IPS DF 6.9 (cell line): ENCODE measurements at places on chromosomes 2 and 18.

DNA sequence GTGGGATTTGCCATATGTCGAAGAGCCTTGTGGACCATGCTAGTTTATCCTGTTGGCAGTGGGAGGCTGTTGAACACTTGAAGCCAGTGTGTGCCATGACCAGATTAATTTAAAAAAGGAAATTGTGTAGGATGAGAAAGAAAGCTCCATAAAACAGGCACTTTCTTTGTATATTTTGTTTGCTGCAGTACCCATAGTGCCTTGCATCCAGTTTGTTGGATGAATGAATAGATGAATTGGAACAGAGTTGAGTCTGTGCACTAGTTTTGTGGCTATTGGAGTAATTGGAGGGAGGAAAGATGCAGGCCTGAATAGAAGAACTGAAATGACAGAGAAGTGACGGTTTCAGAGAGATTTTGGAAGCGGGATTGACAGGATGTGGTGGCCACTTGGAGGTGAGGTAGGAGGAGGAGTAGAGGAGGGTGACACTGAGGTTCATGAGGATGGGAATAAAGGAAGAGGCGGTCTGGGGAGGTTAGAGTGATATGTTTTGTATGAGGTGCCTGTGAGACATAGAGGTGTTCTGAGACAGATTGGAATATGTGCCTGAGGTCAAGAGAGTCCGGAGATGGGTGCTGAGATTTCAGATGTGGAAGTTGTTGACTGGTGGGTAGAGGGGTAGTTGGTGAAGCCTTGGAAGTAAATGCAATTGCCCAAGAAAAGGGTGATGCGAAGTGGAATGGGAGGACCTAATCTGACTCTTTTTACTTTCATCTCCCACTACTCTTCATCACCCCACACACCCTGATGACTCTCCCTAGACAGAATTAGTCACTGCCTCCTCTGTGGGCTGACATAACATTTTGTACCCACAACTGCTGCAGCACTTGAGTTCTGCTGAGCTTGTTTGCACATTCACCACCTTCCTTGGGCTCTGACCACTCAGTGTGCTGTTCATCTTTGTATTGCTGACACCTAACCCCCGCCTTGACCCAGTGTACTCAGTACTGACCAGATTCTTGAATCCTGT lies 5.1 kb downstream of the DGUOK start:
- DNase-seq, result no peak

DNA sequence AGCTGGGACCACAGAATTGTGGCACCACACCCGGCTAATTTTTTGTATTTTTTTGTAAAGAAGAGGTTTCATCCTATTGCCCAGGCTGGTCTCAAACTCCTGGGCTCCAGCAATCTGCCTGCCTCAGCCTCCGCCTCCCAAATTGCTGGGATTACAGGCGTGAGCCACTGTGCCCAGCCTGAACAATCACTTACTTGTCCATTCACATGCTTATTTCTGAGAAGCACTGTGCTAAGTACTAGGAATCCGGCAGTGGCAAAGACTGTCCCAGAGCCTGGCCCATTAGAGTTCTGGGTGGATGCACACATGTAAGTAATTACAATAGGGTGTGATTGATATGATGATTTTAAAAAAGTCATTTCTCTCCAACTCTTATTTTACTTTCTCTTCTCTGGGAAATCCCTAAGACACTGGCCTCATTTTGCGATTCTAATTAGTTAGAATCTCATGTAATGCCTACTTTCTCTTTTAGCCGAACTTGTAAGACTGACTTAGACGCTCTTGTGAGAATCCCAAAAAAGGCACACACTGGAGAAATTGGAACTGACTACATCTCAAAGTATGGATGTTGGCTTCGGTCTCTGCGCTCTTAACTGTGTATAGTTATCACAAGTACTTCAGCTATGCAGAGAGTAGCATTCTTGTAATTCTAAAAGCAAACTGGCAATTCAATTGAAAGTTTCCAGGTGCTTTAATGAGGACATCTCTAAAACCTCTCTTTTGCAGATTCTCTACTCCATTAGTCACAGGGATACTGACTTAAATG lies 567.7 kb downstream of the DCC start:
- no peak for DNase-seq

DNA sequence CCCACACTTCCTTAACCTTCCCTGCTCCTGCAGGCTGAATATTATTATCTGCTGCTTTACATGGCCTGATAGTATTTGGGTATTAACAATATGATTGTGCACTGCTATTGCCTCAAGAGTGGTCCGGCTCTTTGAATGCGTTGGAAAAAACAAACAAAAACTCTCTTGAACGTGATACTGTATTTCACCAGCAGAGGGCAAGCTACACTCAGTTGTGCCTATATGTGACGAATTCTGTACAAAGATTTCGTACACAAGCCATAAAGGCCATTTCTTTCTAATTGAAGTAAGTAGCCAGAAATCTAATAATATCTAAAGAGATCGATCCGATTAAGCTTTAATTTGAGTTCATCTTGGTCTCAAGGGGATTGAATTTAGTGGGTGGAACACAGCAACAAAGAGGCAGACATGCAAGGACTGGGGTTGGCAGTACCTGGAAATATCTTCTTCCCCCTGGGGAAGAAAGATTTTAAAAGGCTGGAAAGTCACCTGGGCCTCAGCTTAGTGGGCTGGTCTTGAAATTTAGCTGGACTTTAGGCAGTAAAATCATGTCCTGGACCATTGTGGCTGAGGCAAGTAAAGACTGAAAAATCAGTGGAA lies 49.3 kb upstream of the RAB6D start:
- DNase-seq, result no peak

GRCh38 chr2:112690853-112691401 lies 29.9 kb upstream of the NT5DC4 start:
- DNase-seq, result peak; percentile 25

GRCh38 chr2:207926133-207926988 lies 99.0 kb downstream of the PLEKHM3 start:
- DNase-seq, result no peak

DNA sequence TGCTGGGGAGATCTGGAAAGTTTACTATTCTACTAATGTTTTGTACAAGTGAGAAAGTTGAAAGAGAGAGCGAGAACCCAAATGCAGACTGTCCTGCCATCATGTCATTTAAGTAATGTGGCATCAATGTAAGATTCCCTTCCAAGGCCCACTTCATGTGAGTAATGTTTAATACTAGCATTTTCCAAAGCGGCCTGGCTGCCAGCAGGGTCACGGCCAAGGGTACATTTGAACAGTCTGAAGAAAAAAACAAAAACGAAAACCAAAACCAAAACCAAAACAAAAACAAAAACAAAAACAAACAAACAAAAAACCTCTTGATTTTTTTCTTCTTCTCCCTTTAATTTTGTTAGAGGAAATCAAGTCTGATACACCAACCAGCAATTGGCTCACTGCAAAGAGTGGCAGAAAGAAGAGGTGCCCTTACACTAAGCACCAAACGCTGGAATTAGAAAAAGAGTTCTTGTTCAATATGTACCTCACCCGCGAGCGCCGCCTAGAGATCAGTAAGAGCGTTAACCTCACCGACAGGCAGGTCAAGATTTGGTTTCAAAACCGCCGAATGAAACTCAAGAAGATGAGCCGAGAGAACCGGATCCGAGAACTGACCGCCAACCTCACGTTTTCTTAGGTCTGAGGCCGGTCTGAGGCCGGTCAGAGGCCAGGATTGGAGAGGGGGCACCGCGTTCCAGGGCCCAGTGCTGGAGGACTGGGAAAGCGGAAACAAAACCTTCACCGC lies 2.2 kb downstream of the HOXD10 start:
- no peak for DNase-seq

DNA sequence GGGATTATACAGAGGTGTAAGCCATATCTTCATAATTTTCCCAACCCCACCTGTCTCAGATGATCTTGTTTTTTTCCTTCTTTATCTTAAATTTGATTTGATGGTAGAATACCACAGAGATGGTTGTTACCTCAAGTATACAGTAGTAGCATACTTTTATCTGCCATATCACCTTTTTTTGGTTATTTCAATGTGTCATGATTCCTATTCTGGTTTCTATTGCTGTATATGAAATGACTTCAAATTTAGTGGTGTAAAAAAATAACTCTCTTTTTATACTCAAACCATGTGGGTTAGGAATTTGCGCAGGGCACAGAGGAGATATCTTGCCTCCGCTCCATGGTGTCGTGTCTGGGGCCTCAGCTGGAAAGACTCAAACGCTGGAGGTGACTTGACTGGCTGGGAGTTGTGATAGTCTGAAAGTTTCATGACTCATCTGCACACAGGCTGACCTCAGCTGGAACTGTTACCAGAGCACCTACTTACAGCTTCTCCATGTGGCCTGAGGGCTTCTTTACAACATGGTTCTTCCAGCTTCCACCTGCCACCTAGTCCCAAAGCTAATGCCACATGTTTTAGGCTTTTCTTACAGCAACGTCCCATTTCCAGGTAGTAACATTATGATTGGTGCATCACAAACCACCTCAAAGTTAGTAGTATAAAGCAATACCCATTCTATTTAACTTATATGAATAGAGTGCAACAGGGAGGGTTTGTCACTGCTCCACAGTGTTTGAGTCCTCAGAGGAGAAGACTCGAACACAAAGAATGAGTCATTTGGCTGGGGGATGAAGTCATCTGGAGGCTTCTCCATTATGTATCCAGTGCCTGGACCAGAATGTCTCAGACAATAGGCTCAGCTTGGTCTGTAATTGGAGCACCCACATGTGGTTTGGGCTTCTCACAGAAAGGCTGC lies 82.3 kb upstream of the XPO1 start:
- DNase-seq, result no peak

- no peak for DNase-seq
These were observed 77.7 kb downstream of the TRIM43 start for GRCh38 chr2:95669441-95669991.

GRCh38 chr18:37412333-37412732 lies 153.3 kb downstream of the CELF4 start:
- DNase-seq, result no peak

- no peak for DNase-seq
These were observed 83.5 kb upstream of the CCDC195 start for GRCh38 chr2:224799691-224800090.

DNA sequence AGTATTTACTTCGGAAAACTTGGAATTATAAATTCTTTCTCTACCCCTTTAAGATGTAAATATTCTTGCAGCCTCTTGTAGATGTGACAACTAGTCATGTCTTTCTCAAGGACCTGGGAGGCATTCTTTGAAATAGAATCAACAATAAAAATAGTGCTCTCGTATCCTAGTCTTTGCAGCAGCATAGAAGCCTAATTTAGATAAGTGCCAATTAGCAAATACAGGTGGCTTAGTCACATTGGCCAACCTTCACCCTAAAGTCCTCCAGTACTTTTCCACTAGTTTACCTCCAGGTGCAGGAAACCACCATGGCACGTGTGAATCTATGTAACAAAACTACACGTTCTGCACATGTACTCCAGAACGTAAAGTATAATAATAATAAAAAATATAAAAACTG lies 3.5 kb upstream of the ZSWIM2 start:
- no peak for DNase-seq

DNA sequence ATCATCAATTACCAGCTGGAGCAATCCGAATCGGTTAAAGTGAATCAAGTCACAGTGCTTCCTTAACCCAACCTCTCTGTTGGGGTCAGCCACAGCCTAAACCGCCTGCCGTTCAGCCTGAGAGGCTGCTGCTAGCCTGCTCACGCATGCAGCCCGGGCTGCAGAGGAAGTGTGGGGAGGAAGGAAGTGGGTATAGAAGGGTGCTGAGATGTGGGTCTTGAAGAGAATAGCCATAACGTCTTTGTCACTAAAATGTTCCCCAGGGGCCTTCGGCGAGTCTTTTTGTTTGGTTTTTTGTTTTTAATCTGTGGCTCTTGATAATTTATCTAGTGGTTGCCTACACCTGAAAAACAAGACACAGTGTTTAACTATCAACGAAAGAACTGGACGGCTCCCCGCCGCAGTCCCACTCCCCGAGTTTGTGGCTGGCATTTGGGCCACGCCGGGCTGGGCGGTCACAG lies 496 bp upstream of the ITGA4 start:
- DNase-seq, result no peak

DNA sequence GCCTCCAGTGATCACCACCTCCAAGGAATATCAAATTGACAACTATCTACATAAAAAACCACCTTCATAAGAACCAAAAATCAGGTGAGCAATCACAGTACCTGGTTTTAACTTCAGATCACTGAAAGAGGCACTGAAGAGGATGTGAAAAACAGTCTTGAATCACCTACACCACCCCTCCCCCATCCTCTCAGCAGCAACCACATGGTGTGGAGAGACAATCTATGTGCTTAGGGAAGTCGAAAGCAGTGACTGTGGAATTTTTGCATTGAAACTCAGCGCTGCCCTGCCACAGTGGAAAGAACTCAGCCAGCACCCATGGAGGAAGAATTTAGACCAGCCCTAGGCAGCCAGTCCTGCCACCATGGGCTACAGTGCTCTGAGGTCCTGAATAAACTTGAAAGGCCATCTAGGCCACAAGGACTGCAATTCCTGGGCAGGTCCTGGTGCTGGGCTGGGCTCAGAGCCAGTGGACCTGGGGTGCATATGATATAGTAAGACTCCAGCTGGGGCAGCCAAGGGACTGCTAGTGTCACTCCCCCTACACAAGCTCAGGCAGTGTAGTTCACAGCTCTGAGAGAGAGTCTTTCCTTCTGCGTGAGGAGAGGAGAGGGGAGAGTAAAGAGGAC lies 75.6 kb downstream of the ATL2 start:
- DNase-seq, result no peak

DNA sequence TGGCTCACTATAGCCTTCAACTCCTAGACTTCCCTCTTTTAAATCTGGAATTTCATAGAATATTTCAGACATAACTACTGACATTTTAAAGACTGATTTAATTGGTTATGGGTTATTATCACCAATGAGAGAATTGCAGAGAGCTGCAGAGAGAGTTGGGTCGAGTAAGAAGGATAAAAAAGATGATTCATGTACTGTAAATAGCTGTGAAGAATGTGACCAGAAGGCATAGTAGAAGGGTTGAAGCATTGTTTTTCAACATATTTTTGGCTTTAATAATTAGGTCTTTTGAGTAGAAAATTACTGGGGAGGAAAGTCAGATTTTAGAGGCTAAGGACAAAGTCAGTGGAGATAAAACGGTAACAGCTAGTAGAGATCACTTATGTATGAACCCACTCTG lies 503.2 kb upstream of the SLC8A1 start:
- DNase-seq, result no peak

- DNase-seq, result no peak
These were observed 567.5 kb downstream of the SLC4A3 start for GRCh38 chr2:220194630-220195584.

- no peak for DNase-seq
These were observed 169.7 kb upstream of the SMAD2 start for GRCh38 chr18:48100165-48100575.

GRCh38 chr18:63928331-63928730 lies 20.6 kb downstream of the SERPINB10 start:
- DNase-seq, result no peak
